Activated T-helper 1 cell treated with anti-CD3 and anti-CD28 coated beads, Interleukin-12 subunit alpha, Interleukin-12 subunit beta, Interleukin-2, Interleukin-4 antibody, amounts not matched to agents 30 ng/mL and 10 ng/mL and 1 ng/mL, durations not matched to agents 14 hours and 24 hours and 36 hours (primary cell): ENCODE measurements at places on chromosomes 13 and 19.
A peak's percentile ranks its signal among the peaks of the same experiment; 100 is the strongest.

GRCh38 chr13:45167611-45168554 lies 33.0 kb downstream of the KCTD4 start:
- DNase-seq = no peak

GRCh38 chr19:3520166-3521103 lies 14.3 kb downstream of the FZR1 start:
- no peak for DNase-seq

- DNase-seq = no peak
Observed at GRCh38 chr13:24066405-24067295, 93.9 kb upstream of the SPATA13 start.

DNA sequence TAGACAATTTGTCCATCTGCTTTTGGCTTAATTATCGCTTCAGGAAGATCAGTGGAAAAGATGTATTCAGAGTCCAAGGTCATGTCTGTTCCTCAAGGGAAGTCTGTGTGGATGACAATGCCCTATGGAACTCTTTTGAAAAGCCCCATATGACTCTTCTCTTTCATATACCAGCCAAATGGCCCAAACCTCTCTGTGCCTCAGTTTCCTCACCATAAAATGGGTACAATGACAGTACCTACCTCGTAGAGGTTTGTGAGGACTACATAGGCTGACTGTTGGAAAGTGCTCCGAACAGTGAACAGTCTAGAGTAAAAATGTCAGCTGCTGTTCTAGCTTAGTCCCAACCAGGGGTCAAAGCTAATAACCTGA lies 104.6 kb downstream of the COL4A2 start:
- DNase-seq = no peak

GRCh38 chr19:6103217-6103644 lies 7.1 kb downstream of the RFX2 start:
- DNase-seq = no peak

GRCh38 chr13:96772426-96772825 lies 221.8 kb downstream of the OXGR1 start:
- no peak for DNase-seq

DNA sequence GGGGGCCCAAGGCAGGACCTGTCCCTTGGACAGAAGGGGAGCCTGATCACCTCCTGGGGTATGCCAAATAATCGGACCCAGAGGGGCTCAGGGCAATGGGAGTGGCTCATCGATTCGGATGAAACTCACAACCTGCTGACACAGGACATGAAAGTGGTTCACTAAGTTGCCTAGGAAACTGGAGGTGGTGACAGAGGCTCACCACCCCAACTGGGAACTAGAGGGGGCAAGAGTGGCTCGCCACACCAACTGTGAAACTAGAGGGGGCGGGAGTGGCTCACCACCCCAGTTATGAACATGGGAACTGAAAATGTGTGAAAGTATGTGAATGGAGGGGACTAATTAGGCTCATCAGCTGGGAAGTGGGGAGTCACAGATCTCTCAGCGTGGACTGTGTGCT lies 46.3 kb upstream of the ZNF737 start:
- DNase-seq = no peak

DNA sequence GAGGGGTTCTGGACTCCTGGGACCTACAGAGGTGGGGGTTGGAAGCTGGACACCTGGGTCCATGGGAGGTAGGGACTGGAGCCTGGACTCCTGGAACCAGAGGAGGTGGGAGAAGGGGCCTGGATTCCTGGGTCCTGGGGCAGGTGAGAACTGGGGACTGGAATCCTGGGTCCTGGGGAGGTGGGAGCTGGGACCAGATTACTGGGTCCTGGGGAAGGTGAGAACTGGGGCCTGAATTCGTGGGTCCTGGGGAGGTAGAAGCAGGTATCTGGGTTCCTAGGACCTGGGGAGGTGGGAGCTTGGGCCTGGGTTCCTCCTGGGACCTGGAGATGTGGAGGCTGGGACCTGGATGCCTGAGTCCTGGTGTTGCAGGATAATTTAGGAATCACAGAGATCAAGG lies 653 bp downstream of the CLEC4M start:
- DNase-seq = no peak

DNA sequence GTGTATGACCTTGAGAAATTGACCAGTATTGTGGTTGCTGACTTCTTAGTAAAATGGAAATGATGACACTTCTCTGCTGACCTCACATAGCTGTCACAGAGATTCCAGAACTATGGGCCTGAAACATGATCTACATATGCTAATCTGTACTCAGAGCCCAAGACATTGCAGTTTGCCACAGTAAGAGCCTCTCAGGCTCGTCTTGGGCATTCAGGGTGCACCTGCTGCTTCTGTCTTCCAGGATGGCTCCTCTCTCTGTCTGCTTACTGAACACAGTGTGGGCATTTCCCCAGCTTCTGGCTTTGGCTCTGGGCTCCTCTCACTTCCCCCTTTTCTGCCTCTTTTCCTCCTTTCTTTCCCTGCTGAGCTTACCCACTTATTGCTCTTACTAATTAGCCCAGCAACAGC lies 22.3 kb upstream of the SLC46A3 start:
- no peak for DNase-seq

- no peak for DNase-seq
Observed at GRCh38 chr19:19427944-19428343, 22.5 kb downstream of the GATAD2A start.

GRCh38 chr19:30596813-30597399 lies 224.7 kb downstream of the ZNF536 start:
- no peak for DNase-seq

DNA sequence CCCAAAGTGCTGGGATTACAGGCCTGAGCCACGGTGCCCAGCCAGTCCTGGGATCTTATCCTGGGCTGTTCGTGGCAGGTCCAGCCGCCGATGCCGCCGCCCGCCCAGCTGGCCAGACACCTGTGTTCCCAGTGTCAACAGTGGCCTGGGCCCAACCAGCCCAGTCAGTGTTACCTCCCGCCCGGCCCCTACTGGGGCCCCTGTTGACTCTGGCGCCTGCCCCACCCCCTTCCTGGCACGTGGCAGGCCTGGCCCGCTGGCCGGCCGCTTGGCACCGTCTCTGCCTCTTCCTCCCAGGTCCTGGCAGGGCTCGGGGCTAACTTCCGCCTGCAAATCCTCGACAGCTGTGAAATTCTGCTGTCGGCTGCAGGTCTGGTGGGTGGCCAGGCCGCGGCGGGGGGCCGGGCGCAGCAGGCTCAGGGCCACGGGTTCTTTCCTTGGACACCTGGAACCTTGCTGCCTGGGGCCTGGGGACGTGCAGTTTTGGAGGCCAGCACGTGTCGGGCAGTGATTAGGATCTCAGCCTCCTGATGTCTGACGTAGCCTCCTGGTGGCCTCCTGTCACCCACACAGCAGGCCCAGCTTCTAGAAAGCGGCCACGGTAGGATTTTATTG lies 9.1 kb downstream of the ARID3A start:
- DNase-seq = no peak

DNA sequence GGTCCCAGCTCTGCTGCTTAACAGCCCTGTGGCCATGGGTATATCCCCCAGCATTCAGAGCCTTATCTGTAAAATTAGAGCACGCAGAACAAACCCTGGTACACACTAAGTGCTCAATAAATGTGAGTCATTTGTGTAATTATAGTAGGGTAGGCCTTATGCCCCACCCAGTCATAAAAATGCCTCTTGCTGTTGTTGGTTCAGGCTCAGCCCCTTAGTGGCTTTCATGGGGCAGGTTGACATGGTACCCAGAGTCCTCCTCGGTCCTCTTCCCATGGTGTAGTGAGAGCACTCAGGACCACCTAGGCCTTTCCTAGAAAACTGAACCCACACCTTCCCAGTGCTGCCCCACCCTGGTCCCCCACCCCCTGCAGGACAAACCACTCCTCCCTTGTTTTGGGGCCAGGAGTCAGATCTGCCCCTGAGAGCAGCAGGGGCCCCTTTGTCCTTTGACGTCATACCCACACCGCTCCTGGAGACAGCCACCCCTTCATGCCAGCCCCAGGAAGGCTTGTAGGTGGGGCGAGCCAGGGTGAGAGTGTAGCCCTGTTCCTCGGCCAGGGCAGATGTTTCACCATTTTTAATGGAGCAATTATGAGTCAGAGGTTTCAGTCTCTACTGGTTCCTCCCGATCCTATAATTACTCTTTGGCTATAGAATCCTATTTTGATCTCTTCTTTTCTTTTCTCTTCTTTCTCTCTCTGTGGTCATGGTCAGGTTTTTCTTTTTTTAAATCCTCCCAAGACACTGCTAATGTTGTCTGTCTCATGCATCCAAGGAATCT lies 36.8 kb downstream of the ACTN4 start:
- no peak for DNase-seq

DNA sequence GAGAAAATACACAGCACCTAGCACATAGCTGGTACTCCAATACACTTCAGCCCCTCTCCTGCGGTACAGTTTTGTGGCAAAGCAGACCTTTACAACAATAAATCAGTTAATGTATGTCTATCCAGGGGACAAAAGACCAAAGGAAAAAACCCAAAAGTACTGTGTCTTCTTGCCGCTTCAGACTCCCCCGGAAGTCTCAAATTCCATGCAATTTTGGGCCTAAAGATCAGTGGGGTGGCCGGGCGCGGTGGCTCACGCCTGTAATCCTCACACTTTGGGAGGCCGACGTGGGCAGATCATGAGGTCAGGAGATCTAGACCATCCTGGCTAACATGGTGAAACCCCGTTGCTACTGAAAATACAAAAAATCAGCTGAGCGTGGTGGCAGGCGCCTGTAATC lies 16.2 kb downstream of the CARS2 start:
- no peak for DNase-seq

DNA sequence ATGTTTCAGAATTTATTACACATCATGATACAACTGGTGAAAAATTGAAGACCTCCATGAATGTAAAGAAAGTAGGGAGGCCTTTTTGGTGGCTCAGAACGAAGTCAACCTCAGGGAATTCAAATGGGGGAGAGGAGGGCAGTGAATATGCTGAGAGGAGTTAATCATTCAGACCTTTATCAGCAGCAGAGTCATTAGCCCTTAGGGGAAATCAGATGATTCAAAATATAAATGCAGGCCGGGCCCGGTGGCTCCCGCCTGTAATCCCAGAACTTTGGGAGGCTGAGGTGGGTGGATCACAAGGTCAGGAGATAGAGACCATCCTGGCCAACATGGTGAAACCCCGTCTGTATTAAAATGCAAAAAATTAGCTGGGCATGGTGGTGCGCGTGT lies 80.4 kb upstream of the ZNF420 start:
- no peak for DNase-seq

GRCh38 chr13:71090990-71091389 lies 776.0 kb downstream of the DACH1 start:
- DNase-seq = no peak

DNA sequence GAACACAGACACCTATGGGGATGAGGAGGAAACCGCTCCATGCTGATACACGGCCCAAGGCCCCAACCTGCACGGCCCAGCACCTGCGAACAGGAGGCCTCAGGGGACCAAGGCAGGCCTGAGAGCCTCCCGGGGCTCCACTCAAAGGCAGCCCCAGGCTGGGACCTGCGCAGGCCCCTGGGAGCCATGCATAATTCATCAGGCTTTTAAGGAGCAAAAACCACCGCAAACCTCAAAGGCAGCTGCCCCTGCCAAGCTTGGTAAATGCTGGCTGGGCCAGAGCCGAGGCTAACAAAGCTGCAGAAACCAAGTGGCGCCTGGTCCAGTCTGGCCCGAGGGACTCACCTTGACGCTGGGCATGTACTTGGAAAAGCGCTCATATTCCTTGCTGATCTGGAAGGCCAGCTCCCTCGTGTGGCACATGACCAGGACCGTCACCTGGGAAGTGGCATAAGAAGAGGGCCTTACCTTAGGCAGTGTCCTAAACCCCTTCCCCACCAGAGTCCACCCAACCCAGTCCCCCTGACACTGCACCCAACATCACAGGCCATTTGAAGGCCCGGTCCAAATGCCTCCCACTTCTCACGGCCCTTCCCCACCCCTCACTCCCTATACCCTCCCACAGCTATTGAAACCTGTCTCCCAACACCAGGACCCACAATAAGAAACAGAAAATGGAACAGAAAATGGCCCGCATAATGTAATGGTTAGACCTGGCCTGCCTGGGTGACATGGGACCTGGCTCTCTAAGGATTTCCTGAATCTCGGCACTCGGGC lies 7.8 kb downstream of the DDX39A start:
- no peak for DNase-seq

DNA sequence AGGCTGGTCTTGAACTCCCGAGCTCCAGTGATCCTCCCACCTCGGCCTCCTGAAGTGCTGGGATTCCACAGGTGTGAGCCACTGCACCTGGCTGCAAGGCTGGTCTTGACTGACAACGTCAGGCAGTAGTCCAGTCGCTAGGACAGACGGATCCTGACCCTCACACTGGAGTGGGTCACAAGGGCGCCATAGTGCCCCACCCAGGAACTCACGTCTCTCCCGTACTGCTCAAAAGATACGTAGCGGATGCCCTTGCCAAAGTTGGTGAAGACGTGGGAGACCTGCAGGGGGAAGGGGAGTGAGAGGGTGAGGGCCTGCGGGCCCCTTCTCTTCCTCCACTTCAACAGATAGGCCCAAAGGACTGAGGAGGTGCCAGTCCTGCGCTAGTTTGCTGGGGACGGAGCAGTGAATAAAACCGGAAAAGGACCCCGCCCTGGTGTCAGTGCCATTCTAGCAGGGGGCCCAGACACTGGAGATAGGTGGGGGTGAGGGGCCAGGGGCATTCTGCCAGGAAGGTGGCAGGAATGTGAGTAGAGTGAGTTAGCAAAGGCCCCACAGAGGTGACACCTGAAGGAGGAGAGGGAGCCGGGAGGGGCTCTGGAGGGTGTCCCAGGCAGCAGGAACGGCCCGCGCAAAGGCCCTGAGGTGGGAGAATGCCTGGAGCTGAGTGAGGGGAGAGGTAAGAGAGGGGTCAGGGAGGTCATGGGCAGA lies 11.9 kb downstream of the MRPS12 start:
- no peak for DNase-seq

- no peak for DNase-seq
Observed at GRCh38 chr13:68190818-68191217, 960.7 kb upstream of the PCDH9 start.

DNA sequence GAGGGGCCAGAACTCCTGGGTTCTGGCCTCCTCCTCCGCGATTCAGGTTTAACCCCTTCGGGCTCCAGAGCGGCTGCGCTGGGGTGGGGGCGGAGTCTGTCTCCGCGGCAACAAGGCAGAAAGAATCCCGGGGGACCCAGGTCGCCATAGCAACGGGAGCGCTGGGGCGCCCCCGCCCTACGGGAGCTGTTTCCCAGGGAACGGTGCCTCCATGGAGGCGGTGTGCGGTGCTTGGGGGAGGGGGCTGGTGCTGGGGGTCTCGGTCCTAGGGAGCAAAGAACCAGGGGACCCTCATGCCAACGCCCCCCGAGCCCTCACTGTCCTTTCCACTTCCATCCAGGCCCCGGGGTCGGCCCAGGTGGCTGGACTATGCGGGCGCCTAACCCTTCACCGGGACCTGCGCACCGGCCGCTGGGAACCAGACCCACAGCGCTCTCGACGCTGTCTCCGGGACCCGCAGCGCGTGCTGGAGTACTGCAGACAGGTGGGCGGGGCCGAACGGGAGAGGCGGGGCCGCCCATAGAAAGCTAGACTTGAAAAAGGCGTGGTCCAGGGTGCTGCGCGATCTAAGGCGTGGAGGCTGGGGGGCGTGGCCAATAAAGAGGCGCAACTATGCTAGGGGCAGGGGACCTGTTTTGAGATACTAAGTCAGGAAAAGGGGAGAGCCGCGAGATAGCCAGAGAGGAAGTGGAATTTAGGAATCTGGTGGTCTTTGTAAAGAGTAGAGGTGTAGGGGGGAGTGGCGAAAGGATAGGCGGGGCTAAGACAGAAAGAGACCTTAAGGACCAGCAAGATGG lies 1.2 kb downstream of the APLP1 start:
- peak; percentile 85 for DNase-seq
